ENCODE measurements at places on chromosomes 1 and 21.
A peak's percentile ranks its signal among the peaks of the same experiment; 100 is the strongest.

DNA sequence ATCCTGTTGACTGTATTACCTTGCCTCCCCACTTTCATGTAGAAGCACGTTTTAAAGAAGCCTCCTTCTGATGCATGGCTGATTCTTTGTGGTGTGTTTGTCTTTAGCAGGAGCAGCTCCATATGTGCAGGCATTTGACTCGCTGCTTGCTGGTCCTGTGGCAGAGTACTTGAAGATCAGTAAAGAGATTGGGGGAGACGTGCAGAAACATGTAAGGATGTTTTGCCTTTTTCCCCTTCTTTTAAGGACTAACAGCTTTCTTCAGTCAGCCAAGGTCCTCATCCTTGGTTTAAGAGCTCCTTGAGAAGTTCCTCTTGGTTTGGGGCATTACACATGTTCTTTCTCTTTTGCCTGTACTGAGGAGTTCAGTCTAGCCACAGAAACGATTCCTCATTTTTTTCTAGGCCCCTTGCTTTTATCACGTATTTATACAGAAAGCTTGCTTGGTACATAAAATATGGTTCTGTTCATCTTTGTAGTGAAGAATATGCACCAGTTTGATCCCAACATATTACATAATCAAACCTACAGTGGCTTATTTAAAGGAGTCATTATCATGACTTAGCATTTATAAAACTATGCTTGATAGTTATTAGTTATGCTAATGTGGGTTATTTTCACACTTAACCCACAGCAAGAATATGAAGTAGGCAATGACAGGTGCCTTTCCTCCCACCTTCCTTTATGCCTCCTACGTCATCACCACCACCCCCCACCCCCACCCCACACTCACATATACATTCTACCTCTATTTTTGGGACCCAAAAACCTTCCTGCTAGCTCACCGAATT is 19.6 kb downstream of the CAP1 start:
- H3K27me3 ChIP-seq, result no peaks in the 10 kb centered on the region
- H3K4me3 ChIP-seq, result peak overlapping the region; percentile 25
- no peak for DNase-seq

DNA sequence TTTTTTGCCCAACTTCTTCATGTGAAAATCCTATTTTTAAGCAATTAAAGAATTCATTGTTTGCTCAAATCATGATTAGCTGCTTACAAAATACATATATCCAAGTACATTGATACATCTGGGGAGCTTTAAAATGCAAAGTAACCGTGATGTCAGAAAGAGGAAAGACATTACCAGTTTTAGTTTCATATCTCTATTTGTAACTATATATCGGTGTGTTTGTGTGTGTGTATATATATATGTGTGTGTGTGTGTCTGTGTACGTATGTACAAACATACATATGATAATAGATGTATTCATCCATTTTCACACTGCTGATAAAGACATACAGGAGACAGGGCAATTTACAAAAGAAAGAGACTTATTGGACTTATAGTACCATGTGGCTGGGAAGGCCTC is 310.1 kb downstream of the DPYD start:
- no peak overlapping the region for H3K27ac ChIP-seq
- no peaks in the 10 kb centered on the region for H3K36me3 ChIP-seq
- no peak overlapping the region for H3K4me3 ChIP-seq

GRCh38 chr1:3063379-3064295 is 5.4 kb upstream of the PRDM16 start:
- H3K27me3 ChIP-seq, result no peaks in the 10 kb centered on the region
- no peaks in the 10 kb centered on the region for H3K4me1 ChIP-seq
- no peak overlapping the region for H3K27ac ChIP-seq
- no peak overlapping the region for H3K4me3 ChIP-seq
- H3K36me3 ChIP-seq, result no peaks in the 10 kb centered on the region

DNA sequence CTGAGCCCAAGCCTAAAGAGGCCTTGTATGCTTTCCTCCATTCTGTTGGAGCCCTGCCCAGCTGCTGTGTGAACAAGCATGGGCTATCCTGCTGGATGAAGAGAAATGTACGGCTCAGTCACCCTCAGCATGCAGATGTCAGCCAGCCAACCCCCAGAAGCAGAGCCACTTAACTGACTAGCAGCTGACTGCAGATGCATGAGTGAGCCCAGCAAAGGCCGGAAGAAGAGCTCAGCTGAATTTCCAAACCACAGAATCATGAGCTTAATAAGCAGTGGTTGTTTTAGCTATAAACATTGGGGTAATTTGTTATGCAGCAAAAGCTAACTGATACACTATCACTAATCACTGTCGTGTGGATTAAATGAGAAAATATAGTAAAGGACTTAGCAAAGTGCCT is 39.0 kb downstream of the FOXO6 start:
- no peaks in the 10 kb centered on the region for H3K27me3 ChIP-seq
- no peaks in the 10 kb centered on the region for H3K36me3 ChIP-seq
- no peak overlapping the region for H3K27ac ChIP-seq
- DNase-seq, result no peak
- no peak overlapping the region for H3K4me3 ChIP-seq

GRCh38 chr1:192610112-192610889 is 25.6 kb upstream of the RGS13 start:
- peaks cover 19% of the 10 kb centered on the region for H3K4me1 ChIP-seq
- H3K4me3 ChIP-seq, result no peak overlapping the region
- no peak for DNase-seq
- H3K27ac ChIP-seq, result no peak overlapping the region

DNA sequence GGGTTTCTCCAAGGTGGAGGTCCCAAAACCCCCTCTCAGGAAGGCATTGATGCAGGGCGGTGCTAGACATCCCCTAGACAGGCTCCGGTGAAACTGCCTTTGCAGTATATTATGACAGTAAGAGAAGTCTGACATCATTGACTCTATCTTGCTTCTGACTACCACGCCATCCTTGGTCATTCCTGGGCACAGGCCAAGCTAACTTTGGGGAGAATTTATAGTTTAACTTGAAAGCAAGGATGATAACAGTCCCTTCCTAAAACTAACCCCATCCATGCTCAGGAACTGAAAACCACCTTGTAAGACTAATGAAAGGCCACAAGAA is 30.3 kb downstream of the RSPH1 start:
- H3K27me3 ChIP-seq, result no peaks in the 10 kb centered on the region
- H3K27ac ChIP-seq, result peak overlapping the region; percentile 59

DNA sequence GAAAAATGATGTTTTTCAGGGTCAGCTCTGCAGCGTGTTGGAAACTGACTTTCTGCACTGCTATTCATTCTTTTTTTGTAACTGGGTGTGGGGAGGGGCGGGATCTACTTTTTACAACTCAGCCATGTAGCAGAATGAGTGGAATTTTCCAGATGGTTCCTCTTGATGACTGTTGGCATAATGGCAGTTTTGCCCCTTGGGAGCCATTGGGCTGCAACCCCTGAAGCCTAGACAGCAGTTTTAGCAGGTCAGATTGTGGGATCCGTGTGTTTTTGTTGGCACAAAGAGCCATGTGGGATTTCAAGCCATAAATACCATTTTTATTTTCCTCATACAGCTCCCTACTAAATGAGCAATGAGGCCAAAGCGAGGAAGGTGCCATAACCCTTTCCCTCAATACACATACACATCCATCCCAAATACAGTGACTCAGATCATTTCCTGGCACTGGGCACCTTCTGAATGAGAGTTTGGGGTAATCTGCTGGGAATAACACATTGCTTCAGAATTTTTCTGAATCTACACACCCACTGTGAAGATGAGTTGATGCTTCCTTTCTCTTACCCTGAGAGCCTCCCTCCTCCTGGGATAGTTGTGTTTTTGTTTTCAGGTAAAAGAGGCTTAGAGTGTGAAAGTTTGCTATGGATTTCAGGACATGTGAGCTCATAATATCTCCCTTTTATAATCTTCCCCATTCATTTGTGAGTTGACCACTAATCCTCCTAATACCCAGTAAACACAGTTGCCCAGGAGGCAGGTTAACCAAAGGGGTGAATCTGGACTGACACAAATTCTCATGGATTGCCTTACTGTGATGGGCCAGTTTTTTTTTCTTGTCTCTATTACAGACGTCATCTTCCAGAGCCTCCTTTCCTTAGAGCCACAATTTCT is 13.1 kb downstream of the S100A10 start:
- no peak for DNase-seq
- no peaks in the 10 kb centered on the region for H3K27me3 ChIP-seq
- no peak overlapping the region for H3K4me3 ChIP-seq
- H3K4me1 ChIP-seq, result peaks cover 15% of the 10 kb centered on the region
- no peaks in the 10 kb centered on the region for H3K36me3 ChIP-seq

GRCh38 chr1:193676996-193677549 is 490.7 kb upstream of the B3GALT2 start:
- no peak overlapping the region for H3K4me3 ChIP-seq
- H3K27ac ChIP-seq, result no peak overlapping the region
- H3K4me1 ChIP-seq, result no peaks in the 10 kb centered on the region
- no peaks in the 10 kb centered on the region for H3K36me3 ChIP-seq

- DNase-seq, result no peak
- no peak overlapping the region for H3K4me3 ChIP-seq
- peaks cover 27% of the 10 kb centered on the region for H3K4me1 ChIP-seq
- H3K36me3 ChIP-seq, result 0 out of 2 replicates have a peak, but pooled peaks cover 4% of the 10 kb centered on the region
- H3K27ac ChIP-seq, result no peak overlapping the region
These were observed 30.2 kb downstream of the AK4 start for GRCh38 chr1:65178235-65178634.

DNA sequence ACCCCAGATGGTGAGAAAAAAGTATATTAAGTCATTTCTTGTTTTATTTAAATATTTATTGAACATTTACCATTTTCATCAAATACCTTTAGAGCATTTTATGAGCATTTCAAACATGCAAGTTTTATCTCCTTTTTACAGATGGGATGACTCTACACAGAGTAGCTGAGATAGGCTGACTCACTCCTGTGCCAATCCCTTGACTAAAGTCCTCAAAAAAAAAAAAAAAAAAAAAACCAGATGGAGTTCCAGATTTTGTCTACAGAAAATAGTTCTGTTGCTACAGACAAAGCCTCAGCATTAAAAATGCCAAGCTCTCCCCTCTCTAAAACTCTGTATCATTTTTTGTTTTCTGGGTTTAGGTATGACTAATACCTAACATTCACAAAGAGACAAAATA is 303.0 kb upstream of the PLD5 start:
- no peak overlapping the region for H3K27ac ChIP-seq
- no peaks in the 10 kb centered on the region for H3K4me1 ChIP-seq
- peaks cover 2% of the 10 kb centered on the region for H3K27me3 ChIP-seq
- no peak overlapping the region for H3K4me3 ChIP-seq
- no peaks in the 10 kb centered on the region for H3K36me3 ChIP-seq
- no peak for DNase-seq

GRCh38 chr1:226943927-226944326 is 3.8 kb downstream of the COQ8A start:
- H3K4me3 ChIP-seq, result no peak overlapping the region
- peaks cover under 1% of the 10 kb centered on the region for H3K4me1 ChIP-seq
- H3K27me3 ChIP-seq, result no peaks in the 10 kb centered on the region
- no peak for DNase-seq

GRCh38 chr21:36470294-36470693 is 9.6 kb downstream of the CLDN14 start:
- DNase-seq, result no peak
- no peaks in the 10 kb centered on the region for H3K27me3 ChIP-seq
- H3K36me3 ChIP-seq, result no peaks in the 10 kb centered on the region

DNA sequence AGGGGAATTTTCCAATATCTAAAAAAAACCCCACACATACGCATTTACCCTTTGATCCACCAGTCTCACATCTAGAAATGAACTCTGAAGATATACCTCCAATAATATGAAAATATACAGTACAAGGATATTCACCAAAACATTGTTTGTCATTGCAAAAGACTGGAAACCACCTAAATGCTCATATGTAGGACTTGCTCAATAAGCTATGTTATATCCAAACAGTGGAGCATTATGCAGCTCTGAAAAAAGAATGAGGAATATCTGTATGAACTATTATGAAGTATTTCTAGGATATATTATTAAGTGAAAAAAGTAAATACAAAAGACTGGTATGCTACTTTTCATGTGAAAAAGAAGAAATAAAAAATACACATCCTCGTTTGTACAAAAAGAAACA is 43.6 kb downstream of the CD55 start:
- H3K4me1 ChIP-seq, result no peaks in the 10 kb centered on the region
- no peak overlapping the region for H3K27ac ChIP-seq
- H3K27me3 ChIP-seq, result no peaks in the 10 kb centered on the region
- DNase-seq, result no peak
- H3K4me3 ChIP-seq, result no peak overlapping the region

- no peak overlapping the region for H3K27ac ChIP-seq
- DNase-seq, result no peak
- peaks cover 3% of the 10 kb centered on the region for H3K4me1 ChIP-seq
- H3K36me3 ChIP-seq, result peaks cover 5% of the 10 kb centered on the region
These were observed 85.5 kb downstream of the CLIC4 start for GRCh38 chr1:24830680-24831272.

DNA sequence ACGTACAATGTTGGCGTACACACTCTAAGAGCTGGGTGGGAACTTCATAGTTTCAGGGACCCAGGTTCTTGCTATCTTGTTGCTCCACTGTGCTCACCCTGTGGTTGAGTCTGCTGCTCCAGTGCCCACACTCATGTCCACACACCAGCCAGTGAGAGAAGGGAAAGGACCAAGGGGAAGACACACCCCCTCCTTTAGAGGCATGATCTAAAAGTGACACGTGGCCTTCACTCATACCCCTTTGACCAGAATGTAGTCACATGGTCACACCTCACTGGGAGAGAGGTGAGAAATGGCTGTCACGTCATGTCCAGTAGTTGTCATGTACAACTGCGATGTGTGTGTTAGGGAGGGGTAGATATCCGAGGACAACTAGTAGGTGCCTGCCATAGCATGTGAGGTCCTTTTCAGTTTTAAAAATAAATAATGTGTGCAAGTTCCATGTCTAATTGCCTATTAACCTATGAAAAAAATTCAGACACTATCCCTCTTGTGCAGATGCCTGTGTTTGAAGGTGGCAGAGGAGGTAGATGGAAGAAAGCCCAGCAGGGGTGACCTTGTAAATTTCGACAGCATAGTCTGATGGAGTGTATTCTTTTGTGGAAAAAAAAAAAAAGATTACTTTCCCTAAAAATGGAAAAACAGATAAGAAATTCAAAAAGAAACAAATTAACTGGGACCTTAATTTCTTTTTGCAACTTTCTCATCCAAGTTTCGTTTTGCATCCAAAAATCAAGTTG is 149.6 kb downstream of the C1orf21 start:
- no peak for DNase-seq
- H3K27ac ChIP-seq, result no peak overlapping the region
- no peaks in the 10 kb centered on the region for H3K36me3 ChIP-seq
- H3K4me3 ChIP-seq, result no peak overlapping the region
- H3K4me1 ChIP-seq, result no peaks in the 10 kb centered on the region
- H3K27me3 ChIP-seq, result no peaks in the 10 kb centered on the region

GRCh38 chr1:63773815-63774616 is at the start of gene ROR1:
TSS of gene ROR1 (plus strand) at chr1:63774017.
- DNase-seq, result no peak
- H3K36me3 ChIP-seq, result no peaks in the 10 kb centered on the region
- H3K27ac ChIP-seq, result no peak within 1 kb of the TSS
- H3K4me1 ChIP-seq, result no peaks in the 10 kb centered on the region
